Activated naive CD8-positive, alpha-beta T cell treated with anti-CD3 and anti-CD28 coated beads for 36 hours (primary cell): ENCODE measurements at places on chromosomes 2 and 18. TPM values are rescaled to one million over a fixed set of nuclear protein-coding genes. Genes with fewer than 3 reads are reported as not detected.

The SCYGR8 gene
- not detected for total RNA-seq

The BMP10 gene
- total RNA-seq = not detected

The SERPINB12 gene
- not detected for total RNA-seq

The POTEI gene
- total RNA-seq = not detected

DNA sequence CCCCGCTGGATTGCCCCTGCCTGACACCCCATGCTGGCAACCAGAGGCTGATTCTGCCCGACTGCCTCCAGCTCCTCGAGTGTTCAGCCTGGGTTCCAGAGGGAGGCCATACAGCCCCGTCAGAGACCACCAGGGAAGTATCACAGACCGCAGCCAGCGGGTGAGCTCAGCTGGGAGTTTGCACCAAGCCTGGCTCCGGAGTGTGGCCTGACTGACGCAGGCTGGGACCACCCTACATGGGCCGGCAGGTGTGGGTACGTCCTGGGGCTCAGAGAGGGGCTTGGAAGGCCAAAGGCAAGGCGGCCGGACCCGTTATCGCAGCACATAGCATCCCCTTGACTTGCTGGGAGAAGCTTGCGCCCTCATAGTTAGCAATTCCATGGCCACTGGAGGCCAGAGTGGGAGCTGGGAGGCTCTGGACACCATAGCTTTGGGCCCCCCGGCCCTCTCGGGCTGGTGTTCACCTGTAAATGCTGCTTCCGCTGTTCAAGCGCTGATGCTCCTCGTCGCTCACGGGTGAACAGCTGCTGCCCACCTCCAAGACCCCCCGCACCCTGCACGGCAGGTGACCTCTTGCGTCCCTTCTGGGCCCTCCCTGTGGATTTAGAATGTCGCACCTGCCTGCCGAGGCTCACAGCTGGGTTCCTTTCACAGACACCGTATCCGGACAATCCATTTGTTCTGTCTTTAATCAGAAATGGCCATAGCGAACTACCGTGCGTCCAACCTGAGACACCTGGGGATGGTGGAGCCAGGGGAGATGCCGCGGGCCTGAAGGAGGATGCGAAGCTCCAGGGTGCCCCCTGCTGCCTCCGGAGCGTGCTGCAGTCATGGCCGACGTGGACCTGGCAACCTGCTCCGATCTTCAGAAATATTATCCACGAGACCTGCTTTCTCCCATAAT is 31.2 kb upstream of the SLC66A3 start:
- H3K27ac ChIP-seq = no peak overlapping the region
- no peaks in the 10 kb centered on the region for H3K36me3 ChIP-seq
- H3K27me3 ChIP-seq = no peaks in the 10 kb centered on the region
- no peak overlapping the region for H3K4me3 ChIP-seq
- DNase-seq = peak; percentile 66
